GDM1 (cell line): ENCODE measurements at places on chromosomes 11 and 22.

DNA sequence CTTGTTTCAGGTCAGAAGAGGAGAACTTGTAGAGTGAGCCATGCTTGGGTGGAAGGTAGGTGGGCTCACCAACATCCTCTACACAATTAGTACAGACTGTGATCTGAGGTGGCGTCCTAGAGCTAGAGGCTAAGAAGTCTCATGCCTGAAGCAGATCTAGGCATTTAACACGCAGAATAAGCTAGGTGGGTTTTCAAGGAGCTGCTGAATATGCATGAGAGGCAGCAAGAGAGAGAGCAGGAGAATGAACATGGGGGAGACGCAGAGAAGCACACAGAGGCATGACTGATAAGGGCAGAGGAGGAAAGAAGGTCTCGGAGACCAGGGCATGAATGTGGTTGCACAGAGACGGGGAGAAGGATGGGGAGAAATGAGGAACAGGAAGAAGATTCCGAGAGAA, 36.8 kb upstream of the JAM3 start:
- DNase-seq, result no peak

GRCh38 chr22:36027935-36028645, 534 bp downstream of the RBFOX2 start:
- no peak for DNase-seq

DNA sequence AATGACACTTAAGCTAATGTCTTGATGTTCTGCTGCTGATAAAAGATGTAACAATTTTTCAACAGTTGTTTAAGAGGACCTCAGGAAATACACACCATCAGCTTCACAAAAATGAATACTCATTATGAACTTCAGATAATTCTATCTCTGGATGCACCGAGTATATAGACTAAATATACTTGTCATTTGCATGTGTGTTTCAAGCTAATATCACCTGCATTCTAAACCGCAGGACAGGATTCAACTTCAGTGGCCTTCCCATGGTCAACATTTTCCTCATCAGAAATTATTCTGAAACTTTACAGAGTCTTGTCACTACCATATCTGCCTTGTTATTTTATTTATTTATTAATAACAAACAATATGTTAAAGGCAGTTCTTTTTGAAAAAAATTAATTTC, 717.0 kb upstream of the CCDC179 start:
- DNase-seq, result no peak

DNA sequence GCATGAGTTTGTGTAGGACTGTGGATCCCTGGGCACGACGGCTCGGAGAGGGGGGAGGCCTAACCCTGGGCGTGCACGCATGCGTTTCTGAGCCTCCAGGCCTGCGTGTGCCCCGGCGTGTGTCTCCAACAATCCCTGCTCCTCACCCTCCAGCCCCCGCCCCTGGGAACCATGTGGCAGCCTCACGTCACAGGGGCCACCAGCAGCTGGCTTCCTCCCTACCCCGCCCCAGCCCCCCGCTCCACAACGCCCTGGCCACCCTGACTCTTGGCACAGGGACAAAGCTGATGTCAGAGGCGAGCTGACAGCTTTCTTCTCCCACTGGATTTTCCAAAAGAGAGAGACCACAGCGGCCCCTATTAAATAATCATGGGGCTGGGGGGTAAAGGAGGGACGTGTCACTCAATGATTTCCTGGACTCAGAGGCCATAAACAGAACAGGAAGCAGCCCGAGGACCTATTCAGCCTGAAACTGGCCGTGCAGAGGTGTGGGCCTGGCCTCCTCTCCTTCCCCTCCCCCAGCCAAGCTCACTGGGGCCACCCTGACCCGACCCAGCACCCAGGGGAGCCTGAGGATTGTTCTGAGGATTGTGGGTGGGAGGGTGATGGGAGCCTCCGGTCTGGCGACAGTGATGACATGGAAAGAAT, 6.8 kb upstream of the LIF start:
- DNase-seq, result no peak

DNA sequence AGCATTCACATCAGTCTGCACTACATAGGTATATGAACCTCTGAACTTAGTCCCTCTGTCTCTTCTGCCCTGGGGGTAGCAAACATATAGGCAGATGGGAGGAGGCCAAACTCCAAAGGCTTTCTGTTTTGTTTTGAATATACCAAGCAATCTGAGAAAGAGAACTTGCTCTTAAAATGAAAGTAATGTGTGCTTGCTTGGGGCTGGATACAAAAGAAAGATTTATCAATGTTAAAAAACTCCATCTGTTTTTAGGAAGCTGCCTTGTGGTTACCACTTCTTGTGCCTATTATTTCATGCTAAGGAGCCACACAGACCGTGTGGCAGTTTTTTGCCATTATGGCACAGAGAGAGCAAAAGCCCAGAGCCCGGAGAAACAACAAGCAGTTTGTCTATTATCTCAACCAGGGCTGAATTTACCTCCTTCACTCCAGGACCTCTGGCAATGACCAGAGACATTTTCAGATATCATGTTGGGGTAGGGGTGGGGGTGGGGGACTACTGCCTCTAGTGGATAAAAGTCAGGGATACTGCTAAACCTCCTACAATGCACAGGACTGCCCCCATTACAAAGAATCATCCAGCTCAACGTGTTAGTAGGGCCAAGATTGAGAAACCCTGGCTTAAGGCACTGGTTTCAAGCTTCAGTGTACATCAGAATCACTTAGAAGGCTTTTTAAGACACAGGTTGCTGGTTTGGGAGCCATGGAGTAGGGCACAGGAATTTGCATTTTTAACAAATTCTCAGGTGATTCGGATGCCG, 124.2 kb downstream of the APIP start:
- DNase-seq, result no peak

DNA sequence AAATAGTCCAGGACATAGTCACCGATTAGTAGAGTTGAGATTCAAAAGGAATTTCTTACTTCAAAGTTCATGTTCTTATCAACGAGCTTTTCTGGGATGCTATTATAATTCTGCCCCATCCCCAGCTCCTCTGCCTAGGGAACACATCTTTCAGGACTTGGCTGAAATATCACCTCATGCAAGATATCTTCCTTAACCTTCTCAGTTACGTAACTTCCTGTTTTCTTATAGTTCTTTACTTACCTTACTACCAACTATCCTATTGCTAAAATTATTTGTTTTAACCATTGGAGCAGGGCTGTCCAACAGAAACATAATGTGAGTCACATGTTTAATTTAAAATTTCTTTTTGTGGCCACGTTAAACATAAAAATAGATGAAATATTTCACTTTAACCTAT, 2.3 kb downstream of the NARS2 start:
- no peak for DNase-seq

DNA sequence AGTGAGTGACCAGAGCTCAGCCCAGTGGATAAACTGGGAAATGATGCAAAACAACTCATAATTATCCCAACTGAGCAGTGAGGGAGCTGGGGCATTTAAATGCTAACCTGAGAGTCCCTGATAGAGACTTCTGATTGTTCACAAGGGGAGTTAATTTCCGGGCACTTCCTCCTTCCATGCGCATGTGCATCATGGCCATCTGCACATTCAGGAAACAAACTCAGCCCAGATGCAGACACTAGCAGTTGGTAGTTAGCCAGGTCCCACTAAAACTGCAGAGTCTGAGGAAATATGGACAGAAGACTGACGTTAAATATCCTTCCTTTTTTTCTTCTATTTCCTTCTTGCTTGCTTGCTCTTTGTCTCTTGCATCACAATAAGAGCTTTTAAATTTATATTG, 852.1 kb upstream of the LRRC4C start:
- no peak for DNase-seq

- DNase-seq, result no peak
Observed at GRCh38 chr11:107606141-107606540, 15.2 kb downstream of the ELMOD1 start.

DNA sequence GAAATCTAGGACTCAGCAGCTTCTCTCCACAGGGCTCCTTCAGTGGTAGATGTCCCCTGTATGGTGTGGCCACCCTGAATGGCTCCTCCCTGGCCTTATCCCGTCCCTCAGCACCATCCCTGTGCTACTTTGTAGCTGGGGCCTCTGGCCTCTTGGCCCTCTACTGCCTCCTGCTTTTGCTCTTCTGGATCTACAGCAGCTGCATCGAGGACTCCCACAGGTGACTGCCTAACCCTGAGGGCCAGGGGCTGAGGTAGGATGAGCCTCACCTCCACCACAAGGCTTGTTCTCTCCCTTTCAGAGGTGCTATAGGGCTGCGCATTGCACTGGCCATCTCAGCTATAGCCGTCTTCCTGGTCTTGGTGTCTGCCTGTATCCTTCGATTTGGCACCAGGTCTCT, 1.8 kb downstream of the TMEM179B start:
- DNase-seq, result no peak

DNA sequence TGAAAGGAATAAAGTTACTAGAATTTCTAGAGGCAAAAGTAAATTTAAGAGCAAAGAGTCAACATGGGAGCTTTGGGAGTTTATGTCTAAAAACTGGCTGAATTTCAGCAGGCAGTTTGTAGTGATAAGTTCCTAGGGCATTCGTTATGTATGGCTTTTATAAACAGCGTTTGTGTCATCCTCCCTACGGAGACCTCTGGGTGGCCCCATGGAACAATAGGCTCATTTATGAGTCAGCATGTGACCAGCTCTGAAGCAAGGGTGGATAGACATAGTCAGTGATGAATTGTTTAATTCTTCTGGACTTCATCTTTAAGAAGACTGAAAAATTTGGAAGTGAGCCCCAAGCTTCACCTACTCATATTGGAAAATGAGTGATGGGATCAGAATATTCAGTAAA, 37.1 kb downstream of the SVIP start:
- DNase-seq, result no peak

- no peak for DNase-seq
Observed at GRCh38 chr11:46363455-46364005, 16.3 kb downstream of the DGKZ start.

DNA sequence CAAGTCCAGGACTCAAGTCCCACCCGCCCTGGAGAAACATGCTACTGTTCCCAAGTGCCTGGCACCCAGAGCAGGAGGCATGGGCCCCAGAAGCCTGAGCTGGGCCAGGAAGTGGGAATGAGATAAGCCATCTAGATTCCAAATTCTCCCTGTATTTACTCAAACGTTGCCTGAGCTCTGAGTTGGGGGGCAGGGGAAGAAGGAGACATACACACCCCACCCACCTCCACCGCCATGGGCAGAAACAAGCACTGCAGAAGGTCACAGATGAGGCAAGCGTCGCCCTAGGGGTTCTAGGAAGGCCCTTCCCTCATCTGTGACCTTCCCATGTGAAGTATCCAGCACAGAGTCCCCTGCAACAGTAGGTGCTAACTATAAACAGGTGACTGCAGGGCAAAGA, 54.0 kb downstream of the PLEKHA7 start:
- DNase-seq, result no peak

DNA sequence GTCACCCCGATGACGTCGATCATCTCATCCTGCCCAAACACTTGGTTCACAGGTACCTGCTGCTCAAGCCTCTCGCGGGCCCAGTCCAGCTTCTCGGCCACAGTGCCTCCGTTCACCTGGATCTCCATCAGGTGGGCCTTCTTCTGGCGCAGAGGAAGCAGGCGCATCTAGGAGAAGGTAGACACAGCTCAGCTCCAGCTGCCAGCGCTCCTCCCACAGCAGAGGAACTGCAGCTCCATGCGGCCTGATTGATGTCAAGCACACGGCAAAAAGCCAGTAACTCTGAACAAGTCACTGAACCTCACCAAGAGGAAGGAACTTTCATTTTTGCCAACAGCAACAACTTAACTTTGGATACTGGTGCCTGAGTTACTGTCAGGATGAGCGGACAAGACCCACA, 4.0 kb downstream of the RPL3 start:
- DNase-seq, result no peak

- no peak for DNase-seq
Observed at GRCh38 chr22:26170795-26171580, 1.7 kb downstream of the SEZ6L start.

GRCh38 chr22:45612451-45612901, 59.2 kb upstream of the ATXN10 start:
- no peak for DNase-seq

DNA sequence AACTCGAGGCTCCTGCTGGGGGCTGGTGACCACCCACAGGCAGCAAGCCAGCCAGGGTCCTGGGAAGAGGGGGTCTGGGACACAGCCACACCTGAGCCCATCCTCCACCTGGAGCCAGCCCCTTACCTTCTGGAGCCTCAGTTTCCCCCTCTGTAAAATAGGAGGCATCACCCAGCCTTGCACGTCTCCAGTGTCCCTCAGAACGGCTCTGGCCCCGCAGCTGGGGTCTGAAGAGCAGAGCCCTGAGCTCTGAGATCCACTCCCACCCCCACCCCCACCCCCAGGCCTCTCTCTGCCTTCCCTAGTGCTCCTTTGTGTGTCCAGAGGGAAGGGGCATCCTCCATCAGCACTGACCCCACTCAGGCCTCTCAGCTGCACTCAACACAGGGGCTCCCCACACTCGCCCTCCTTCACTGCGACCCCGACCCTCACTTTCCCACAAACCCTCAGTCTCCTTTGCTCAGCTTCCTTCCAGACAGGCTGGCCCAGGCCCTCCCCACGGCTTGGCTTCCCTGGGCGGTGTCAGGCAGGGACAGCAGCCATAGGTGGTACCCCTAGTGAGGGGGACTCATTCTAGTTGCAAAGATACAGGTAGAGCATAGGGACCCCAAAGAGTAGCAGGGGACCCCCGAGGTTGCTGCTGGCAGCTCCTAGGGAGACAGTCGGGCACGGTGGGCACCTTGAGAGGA, 33.3 kb upstream of the KCNQ1OT1 start:
- no peak for DNase-seq

DNA sequence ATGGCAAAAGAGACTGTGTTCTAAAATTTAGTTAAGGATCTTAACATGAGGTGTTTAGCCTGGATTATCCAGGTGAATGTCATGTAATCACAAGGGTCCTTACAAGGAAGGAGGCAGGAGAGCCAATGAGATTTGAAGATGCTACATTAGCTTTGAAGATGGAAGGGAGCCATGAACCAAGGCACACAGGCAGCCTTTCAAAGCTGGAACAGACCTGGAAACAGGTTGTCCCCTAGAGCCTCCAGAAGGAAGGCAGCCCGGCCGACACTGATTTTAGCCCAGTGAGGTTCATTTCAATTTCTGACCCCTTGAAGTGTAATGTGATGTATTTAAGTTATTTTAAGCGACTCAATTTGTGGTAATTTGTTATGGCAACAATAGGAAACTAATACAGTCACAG, 195.3 kb upstream of the MTMR2 start:
- DNase-seq, result no peak
